ENCODE measurements at places on chromosomes 1 and 21.

- no peak for DNase-seq
Measured at GRCh38 chr1:59510249-59510648, 213.4 kb downstream of the FGGY start.

DNA sequence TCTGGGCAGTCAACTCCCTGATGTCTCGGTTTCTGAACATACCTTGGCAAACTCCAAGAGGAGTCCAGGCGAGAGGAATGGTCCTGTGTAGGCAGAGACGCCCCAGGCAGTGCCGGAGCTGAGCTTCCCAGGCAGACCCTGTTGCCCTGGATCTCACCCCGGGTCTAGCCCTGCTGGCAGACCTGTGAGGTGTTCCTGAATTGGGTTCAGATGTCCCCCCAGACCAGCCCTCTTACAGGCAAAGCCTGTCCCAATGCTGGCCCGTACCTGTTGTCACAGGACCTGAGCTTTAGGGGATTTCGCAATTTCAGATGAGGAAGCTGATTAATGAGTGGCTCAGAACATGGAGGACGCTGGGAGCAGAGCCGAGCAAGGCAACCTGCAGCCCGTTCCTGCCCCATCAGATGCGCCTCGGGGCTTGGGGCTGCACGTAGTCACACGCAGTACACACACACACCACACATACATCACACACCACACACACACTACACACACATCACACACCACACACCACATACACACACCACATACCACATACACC lies 38.5 kb upstream of the PDE9A start:
- no peak for DNase-seq

DNA sequence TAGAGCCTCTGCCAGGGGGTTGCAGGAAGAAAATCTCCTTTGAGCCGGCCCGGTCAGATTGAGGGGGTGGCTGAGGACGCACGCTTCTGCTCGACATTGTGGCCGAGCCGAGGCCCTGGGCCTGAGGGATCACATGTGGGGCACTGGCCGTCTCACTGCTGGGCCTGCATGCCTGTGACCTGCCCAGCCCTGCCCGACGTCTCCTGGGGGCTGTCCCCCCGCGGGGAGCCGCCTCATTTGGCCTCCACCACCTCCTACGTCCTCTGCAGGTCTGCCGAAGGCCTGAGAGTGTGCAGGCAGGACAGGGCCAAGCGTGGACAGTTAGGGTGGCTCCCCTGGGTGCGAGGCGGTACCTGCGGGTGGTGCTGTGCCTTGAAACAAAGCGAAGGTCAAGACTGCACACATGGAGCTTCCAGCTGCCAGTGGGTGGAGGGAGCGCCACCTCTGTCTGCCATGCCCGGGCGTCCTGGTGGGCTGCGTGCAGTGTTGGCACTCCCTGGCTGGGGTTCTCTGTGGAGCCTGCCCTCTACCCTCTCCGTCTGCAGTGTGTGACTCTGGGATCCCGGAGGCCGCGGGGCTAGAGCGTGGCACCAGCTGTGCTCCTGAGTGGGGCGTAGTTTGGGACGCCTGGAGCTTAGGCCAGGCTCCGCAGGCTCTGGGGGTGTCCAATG lies 51.7 kb downstream of the PCNT start:
- DNase-seq: no peak

GRCh38 chr1:92926873-92927272 lies 34.4 kb downstream of the DIPK1A start:
- DNase-seq: no peak

GRCh38 chr1:156848461-156849150 lies 10.3 kb downstream of the INSRR start:
- DNase-seq: no peak

GRCh38 chr1:192950926-192951325 lies 108.2 kb downstream of the UCHL5 start:
- DNase-seq: no peak
